IMR-90 (cell line): ENCODE measurements at places on chromosomes 11 and 22. TPM values are rescaled to one million over a fixed set of nuclear protein-coding genes. Genes with fewer than 3 reads are reported as not detected.

Gene PHF21B
- not detected in 2 replicates for total RNA-seq

Gene KRTAP5-7
- not detected in 2 replicates for total RNA-seq

Gene SCGB1D2
- total RNA-seq = not detected in 2 replicates

Gene OR10A2
- not detected in 2 replicates for total RNA-seq

Gene RIMBP3B
- 0.18 and 0.28 TPM in 2 replicates for total RNA-seq

Gene LRRC32
- 4.2 and 5.2 TPM in 2 replicates for total RNA-seq
